ENCODE measurements at places on chromosomes 12 and 14. TPM values are rescaled to one million over a fixed set of nuclear protein-coding genes. Genes with fewer than 3 reads are reported as not detected.

DNA sequence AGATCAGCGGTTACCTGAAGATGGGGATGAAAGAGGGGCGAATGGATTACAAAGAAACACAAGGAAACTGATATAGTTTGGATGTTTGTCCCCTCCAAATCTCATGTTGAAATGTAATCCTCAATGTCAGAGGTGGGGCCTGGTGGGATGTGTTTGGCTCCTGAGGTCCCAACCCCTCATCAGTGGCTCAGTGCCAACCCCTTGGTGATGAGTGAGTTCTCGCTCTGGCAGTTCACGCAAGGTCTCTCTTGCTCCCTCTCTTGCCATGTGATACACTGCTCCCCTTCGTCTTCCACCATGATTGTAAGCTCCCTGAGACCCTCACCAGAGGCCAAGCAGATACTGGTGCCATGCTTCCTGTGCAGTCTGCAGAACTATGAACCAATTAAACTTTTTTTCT, 28.0 kb downstream of the ITGA7 start:
- H3K36me3 ChIP-seq: no peaks in the 10 kb centered on the region
- no peak overlapping the region for H3K4me3 ChIP-seq
- DNase-seq: no peak
- no peaks in the 10 kb centered on the region for H3K4me1 ChIP-seq
- H3K27ac ChIP-seq: no peak overlapping the region
- H3K27me3 ChIP-seq: peaks cover 12% of the 10 kb centered on the region

GRCh38 chr12:130164936-130165335, 2.7 kb downstream of the FZD10 start:
- peaks cover 20% of the 10 kb centered on the region for H3K27me3 ChIP-seq
- H3K4me1 ChIP-seq: peaks cover 3% of the 10 kb centered on the region
- H3K27ac ChIP-seq: no peak overlapping the region
- no peak overlapping the region for H3K4me3 ChIP-seq
- DNase-seq: no peak
- H3K36me3 ChIP-seq: no peaks in the 10 kb centered on the region

- DNase-seq: no peak
- H3K4me3 ChIP-seq: no peak overlapping the region
- H3K27ac ChIP-seq: no peak overlapping the region
- no peaks in the 10 kb centered on the region for H3K36me3 ChIP-seq
- H3K4me1 ChIP-seq: no peaks in the 10 kb centered on the region
- H3K27me3 ChIP-seq: no peaks in the 10 kb centered on the region
Observed at GRCh38 chr12:111981987-111982386, 31.0 kb downstream of the TMEM116 start.

TMCC3 gene
- polyA plus RNA-seq: 18.9 TPM

DNA sequence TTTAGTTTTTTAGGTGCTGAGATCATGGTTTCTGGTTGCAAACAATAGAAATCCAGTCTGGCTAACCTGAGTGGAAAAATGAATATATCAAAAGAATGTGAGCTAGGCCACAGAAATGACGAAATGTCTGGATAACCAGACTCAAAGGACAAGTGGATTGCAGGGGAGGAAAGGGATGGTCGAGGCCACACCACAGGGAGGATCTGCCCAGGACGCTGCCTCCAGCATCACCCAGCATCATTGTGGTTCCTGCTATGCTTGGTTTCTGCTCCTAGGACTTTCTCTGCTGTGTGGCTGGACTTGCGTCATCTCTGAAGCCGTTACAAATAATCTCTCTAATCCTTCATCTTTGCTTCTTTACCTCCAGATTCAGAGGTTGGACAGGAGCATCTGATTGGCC, 80.4 kb downstream of the TTC8 start:
- no peak for DNase-seq
- no peaks in the 10 kb centered on the region for H3K4me1 ChIP-seq
- H3K4me3 ChIP-seq: no peak overlapping the region
- no peak overlapping the region for H3K27ac ChIP-seq
- H3K36me3 ChIP-seq: no peaks in the 10 kb centered on the region

- no peak within 1 kb of the TSS for H3K27ac ChIP-seq
- no peaks in the 10 kb centered on the region for H3K36me3 ChIP-seq
- peak within 1 kb of the TSS; percentile 78 for H3K4me3 ChIP-seq
- H3K4me1 ChIP-seq: peaks cover 14% of the 10 kb centered on the region
Observed at GRCh38 chr12:48183091-48183875, at the start of gene CCDC184. TSS of gene CCDC184 (plus strand) at chr12:48183644. CDS start at chr12:48184123, 479 bp downstream.

GRCh38 chr14:86420131-86420530, 890.2 kb downstream of the FLRT2 start:
- no peaks in the 10 kb centered on the region for H3K36me3 ChIP-seq
- H3K27ac ChIP-seq: no peak overlapping the region
- no peak for DNase-seq
- no peaks in the 10 kb centered on the region for H3K4me1 ChIP-seq
- no peaks in the 10 kb centered on the region for H3K27me3 ChIP-seq
- H3K4me3 ChIP-seq: no peak overlapping the region

- H3K36me3 ChIP-seq: no peaks in the 10 kb centered on the region
- no peak overlapping the region for H3K4me3 ChIP-seq
- no peaks in the 10 kb centered on the region for H3K27me3 ChIP-seq
Observed at GRCh38 chr12:80170915-80171314, 71.6 kb downstream of the OTOGL start.

AHNAK2 gene
- 198 TPM for polyA plus RNA-seq

DNA sequence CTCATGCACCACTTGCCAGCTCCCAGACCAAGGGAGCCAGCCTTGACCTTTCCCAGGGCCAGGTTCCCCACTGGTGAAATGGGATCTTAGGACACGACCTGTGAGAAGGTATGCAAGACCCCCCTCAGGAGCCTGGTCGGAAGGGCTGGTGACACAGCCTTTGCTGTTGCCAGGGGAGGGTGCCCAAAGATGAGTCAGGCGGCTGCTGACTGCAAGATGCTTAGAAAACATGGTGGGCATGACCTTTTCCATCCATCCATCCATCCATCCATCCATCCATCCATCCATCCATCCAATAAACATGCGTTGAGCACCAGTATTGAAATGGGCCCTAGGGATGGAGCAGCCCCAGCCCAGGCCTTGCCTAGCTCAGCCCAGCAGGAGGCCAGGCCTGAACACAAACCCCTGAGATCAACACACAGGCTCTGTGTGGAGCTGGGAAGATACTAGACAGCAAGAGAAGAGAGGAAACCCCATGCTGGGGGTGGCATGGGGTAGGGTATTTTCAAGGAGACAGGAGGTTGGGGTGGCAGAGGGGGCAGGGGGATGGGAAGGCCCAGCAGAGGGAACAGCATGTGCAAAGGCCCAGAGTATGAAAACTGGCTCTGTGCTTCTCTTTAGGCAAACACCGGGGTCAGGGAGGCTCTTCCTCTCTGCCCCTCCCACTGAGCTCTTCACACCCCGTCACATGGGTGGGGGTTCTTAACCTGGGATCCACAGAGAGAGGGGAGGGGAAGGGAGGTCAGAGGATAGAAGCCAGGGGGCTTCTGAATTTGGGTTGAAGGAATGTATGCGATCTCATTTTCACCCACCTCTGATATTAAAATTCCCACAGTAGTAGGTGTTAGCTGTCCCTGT, 26.2 kb upstream of the YY1 start:
- H3K27ac ChIP-seq: no peak overlapping the region
- H3K4me1 ChIP-seq: peaks cover 5% of the 10 kb centered on the region
- DNase-seq: no peak
- no peaks in the 10 kb centered on the region for H3K27me3 ChIP-seq

DNA sequence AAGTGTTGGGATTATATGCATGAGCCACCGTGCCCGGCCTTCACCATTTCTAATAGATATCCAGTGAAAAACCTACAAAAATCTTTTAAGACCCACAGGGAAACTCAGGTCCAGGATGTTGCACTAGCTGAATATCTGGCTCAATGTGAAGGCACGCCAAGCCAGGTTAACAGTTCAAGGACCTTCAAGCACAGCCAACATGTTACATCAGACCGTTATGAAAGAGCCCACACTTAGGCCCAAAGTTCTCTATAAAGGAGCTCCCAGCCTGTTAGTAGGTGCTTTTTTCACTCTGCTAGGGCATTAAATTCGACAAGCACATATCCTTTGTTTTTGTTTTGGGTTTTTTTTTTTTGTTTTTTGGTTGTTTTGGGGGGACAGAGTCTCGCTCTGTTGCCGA, 69.0 kb downstream of the OTX2 start:
- no peak overlapping the region for H3K4me3 ChIP-seq
- no peaks in the 10 kb centered on the region for H3K36me3 ChIP-seq
- DNase-seq: no peak
- H3K27me3 ChIP-seq: no peaks in the 10 kb centered on the region
- H3K4me1 ChIP-seq: no peaks in the 10 kb centered on the region

DNA sequence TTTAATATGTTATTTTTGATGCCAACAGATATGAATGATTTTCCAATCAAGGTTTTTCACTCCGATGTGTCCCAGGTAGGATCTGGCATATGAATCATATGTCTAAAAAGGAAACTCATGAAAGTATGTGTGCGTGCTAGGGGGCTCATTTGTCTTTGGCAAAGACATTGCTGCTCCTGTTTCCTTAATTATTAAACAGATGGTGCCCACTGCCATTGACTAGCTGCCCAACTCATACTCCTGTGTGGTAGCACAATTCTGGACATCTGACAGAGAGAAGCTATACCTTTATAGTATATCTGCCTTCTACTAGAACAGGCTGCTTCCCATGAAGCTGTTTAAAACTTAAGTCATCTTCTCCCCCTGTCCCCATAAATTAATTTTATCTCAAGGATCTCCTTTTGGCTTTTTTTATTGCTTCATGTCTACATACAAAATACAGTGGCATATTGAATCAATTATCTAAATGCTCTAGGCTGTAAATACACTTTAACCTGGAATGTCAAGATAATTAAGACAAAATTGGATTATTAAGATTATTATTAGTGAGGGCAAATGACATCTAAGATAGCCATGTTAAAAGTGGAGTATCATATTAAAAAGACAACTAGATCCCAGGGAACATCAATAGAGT, 1.4 kb upstream of the PDE3A start:
- H3K27me3 ChIP-seq: peaks cover 37% of the 10 kb centered on the region
- no peak overlapping the region for H3K4me3 ChIP-seq
- peaks cover 4% of the 10 kb centered on the region for H3K4me1 ChIP-seq
- DNase-seq: no peak
- no peak overlapping the region for H3K27ac ChIP-seq
- H3K36me3 ChIP-seq: no peaks in the 10 kb centered on the region

TEX22 gene
- not detected for polyA plus RNA-seq

All from keratinocyte (primary cell).